Stimulated activated CD8-positive, alpha-beta memory T cell treated with anti-CD3 and anti-CD28 coated beads, Interleukin-7, amount 100 ng/mL, for 24 hours (primary cell): ENCODE measurements at places on chromosomes 2 and 18.

DNA sequence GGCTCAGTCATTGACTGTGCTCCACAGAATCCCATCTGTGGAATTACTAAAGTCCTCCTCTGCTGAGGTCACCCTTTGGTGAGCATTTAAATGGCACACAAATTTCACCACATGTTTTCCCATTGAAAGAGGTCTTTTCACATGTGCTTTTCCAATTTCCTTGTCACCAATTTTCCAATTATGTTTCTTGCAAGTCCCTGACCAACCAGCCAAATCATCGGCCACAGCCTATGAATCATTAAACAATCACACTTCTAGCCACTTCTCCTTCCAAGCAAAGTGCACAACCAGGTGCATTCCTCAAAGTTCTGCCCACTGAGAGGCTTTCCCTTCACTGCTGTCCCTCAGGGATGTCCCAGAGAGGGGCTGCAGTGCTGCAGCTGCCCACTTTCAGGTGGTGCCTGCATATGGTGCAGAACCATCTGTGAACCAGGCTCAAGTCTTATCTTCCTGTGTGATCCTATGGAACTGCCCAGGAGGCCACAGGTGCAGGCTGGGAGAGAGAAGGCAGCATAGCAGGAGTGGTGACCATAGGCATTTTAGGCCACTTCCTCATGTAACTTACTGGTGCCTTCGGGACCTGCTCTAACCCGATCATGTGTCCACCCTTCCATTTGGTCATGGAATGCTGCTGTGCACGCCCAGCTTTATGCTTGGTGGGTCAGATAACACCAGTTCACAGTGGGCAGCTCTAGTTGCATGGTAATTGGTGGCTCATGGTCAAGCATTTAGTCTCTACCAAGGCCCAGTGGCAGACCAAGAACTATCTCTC lies 153.0 kb downstream of the SEPTIN10 start:
- no peak for DNase-seq

DNA sequence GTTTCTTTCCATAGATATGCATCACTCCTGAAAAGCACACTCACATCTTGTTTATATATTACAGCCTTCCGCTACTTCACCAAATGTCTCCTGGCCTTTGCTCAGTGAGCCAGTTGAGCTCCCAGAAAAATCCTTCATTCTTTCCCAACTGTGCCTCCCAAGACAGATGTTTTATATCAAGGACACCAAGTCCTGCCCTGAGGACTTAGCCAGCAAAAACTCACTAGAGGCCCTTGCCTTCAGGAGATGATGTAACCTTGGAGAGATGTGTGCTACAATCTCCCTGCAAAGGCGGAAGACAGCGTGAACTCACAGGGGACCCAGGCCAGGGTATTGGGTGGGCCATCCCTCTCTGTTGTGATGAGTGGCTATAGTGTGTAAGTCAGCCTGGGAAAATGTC lies 86.1 kb upstream of the CTAGE1 start:
- no peak for DNase-seq

DNA sequence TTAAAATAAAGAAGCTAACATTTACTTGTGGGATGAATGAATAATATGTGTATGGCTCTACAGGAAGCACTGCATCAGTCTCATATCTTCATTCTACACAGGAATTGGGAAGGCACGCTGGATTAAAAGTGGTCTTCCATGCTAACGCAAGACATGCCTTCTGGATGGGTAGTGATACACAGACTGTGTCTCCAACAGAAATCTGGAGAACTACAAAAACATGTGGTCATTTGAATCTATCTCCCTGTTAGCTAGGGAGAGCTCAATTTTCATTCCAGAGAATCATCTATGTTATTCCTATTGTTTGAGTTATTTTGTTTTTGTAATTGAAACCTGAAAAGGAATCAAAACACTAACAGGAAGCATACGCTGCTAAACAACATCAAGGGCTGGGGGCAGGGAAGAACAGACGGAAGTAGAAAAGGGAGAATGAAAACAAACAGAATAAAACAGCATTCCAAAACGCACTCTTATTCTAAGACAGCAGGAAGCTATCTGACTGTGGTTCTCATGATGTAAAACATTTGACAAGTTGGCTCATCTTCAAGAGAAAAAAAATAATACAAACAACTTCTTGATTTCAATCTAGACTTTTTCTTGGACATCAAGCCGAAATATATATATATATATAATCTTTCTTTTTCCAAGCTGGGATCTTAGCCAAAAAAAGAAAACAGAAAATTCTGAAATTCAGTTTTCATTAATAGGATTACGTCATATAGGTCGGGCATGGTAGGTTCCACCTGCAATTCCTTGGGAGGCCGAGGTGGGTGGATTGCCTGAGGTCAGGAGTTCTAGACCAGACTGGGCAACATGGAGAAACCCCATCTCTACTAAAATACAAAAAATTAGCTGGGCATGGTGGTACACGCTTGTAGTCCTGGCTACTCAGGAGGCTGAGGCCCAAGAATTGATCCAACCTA lies 31.5 kb upstream of the ASNSD1 start:
- no peak for DNase-seq

- DNase-seq: no peak
Measured at GRCh38 chr2:152407204-152407721, 72.3 kb downstream of the FMNL2 start.

GRCh38 chr2:218958276-218958675 lies 1.2 kb upstream of the CDK5R2 start:
- no peak for DNase-seq

GRCh38 chr2:148781544-148781943 lies 93.5 kb upstream of the KIF5C start:
- no peak for DNase-seq

DNA sequence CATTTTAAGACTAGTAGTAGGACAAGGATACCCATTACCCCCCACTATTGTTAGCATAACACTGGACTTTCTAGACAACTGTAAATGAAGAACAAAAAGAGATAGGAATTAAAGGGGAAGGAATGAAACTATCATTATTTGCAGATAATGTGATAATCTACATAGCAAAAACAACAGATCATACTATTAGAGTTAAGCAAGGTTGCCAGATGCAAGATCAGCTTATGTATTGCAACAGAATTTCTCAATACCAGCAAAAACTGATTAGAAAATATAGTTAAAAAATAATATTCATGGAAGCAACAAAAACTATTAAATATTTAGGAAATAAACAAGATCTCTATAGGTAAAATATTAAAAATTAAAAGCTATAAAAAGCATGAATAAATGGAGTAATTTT lies 194.4 kb upstream of the SPRED2 start:
- DNase-seq: no peak

GRCh38 chr2:147222506-147222905 lies 622.3 kb upstream of the ACVR2A start:
- no peak for DNase-seq

DNA sequence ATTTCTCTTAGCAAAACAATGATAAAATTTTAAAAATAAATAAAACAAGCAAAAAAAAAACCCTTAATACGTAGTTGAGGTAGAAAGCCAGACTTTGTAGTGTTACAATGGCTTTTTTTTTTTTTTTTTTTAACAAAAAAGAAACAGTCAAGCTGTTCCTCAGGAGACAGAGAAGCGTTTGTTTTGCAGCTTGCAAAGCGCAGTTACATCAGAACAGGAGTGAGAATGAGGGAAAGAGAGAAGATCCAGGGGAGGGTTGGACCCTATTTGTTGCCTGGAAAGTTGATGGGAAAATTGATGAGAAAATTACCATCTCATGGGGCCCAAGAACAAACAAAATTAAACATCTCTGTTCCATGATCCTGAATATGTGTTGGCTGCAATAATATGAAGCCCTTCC lies 146.5 kb downstream of the NETO1 start:
- no peak for DNase-seq

- no peak for DNase-seq
Measured at GRCh38 chr18:31661965-31662364, 22.4 kb downstream of the B4GALT6 start.

- DNase-seq: no peak
Measured at GRCh38 chr18:32707586-32707985, 65.2 kb downstream of the KLHL14 start.

DNA sequence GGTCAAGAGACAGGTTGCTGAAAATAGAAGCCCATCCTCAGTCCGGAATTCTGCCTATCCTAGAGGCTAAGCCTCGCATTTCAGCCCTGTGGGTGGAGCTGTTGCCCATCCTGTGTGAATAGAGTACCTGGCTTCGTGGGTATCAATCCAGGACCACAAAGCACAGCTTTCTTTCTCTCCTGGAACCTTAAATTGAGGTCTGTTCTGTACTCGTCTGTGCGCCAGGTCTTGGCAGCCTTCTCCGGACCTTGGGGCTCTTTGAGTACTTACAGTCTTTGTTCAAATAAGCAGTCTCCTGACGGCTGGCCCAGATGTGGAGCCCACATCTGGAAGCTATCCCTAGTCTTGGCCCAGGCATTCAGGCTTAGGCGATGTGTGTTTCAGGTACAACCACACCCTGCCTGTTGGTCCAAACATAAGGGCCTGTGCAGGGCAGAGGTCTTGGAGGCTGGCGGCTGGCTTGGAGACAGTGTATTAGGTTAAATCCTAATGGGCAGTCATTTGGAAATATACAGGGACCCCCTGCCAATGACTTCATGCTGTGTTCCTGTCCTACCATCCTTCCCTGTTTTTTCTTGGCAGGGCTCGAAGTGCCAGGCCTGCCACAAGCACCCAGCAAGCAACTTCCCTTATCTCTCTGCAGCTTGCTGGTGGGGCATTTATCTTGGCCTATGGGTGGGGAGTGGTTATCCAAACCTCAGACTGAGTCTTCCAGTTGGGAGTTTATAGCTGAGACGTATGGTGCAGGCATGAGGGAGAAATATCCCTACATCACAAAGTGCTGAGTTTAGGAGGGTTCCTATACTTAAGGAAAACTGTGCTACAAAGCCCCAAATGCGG lies 294.1 kb downstream of the BCL2 start:
- DNase-seq: no peak

DNA sequence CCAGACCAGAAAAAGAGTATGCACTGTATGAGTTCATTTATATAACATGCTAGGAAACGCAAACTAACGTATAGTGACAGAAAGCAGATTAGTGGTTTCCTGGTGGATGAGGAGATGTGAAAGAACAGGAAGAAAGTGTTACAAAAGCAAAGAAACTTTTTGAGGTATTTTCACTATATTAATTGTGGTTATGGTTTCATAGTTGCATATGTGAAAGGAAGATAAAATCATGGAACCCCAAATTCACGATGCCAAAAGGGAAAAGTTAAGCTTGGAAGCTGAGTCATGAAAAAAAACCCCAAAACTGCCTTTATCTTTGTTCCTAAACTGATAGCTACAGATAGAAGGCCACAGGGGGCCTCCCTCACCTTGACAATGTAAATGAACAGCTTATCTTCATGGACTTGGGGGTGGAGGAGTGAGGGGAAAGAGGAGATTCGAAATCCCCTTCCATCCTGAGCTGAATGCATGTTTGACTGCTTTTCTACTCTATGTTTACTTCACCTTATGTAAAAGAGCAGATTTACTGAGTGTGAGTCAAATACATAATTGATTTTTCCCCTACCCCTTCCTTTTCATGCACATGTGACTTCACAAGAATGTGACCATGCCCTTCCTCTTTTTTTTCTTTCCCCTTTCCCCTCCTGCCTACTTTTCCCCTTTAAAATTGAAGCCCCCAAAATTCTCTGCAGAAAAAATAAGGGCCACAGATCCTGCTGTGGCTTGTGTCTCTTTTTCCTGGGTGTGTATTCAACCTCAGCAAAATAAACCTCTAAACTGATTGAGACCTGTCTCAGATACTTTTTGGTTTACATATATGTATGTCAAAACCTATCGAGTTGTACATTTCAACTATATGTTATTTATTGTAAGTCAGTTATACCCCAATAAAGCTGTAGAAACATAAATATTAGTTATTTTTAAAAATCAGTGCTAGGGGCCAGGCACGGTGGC lies 100.1 kb upstream of the TLK1 start:
- peak; percentile 1 for DNase-seq

DNA sequence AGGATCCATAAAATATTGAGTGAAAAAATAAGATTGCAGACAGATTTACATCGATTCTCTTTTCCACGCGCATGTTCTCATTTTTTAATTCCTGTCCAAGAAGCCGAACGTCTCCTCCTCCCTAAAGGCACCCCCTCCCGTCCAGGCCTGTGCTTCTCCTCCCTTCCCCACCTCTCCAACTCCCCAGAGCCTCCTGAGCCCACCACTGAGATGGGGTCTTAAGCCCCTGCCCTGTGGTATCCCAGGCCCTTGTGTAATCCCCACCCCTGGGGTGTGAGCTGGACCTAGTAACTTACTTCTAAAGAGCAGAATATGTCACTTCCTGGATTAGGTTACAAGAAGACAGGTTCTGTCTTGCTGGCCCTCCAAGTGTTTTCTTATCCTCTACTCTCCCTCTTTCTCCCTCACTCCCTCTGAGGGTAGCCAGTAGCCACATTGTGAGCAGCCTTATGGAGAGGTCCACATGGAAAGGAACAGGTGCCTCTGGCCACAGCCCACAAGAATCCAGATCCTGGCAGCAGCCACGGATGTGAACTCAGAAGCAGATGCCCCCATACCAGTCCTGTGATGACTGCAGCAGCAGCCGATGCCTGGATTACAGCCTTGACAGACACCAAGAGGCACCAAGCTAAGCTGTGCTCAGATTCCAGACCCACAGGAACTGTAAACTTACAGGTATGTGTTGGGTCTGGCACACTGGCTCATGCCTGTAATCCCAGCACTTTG lies 39.6 kb upstream of the OTOS start:
- DNase-seq: no peak

GRCh38 chr2:171432206-171432968 lies 1.4 kb downstream of the METTL8 start:
- no peak for DNase-seq
